Stimulated activated CD4-positive, alpha-beta T cell treated with anti-CD3 and anti-CD28 coated beads, TNF-alpha, amount 100 ng/mL, for 24 hours (primary cell): ENCODE measurements at places on chromosomes 1 and 21.

GRCh38 chr1:197706601-197707000, 68.7 kb downstream of the DENND1B start:
- no peak for DNase-seq

DNA sequence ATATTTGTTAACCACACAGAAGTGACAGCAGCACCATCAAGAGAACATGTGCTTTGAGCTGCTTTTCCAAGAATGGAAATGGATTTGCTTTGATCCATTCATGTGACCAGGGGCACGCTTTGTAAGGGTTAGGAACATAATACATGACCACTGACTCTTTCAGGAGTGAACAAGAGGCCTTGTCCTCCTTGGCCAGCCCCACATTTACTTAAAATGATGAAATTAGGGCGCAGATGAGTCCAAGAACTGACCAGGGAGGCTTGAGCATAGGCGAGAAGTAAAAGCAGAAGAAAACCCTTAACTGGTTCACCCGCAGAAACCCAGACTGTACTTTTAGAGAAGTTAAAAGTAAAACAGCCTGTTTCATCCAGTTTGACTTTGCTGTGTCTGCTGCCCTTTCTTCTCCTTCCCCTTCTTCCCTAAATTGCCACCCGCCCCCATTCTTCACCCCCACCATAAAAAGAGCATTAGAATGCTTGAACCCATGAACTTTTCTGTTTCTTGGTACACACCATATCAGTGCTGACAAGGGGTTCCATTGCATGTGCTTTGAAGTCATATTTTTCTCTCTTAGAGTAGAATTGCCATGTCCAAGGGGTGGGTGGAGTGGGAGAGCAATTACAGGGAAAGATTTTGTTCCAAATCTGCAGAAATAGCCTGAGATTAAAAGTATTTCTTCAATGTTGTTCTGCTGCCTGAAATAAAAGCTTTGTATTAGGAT, 2.6 kb upstream of the GLUL start:
- no peak for DNase-seq

GRCh38 chr1:53376041-53376461, 48.2 kb upstream of the LRP8 start:
- no peak for DNase-seq

- DNase-seq, result no peak
Observed at GRCh38 chr1:15941899-15942660, 33.8 kb downstream of the ZBTB17 start.

DNA sequence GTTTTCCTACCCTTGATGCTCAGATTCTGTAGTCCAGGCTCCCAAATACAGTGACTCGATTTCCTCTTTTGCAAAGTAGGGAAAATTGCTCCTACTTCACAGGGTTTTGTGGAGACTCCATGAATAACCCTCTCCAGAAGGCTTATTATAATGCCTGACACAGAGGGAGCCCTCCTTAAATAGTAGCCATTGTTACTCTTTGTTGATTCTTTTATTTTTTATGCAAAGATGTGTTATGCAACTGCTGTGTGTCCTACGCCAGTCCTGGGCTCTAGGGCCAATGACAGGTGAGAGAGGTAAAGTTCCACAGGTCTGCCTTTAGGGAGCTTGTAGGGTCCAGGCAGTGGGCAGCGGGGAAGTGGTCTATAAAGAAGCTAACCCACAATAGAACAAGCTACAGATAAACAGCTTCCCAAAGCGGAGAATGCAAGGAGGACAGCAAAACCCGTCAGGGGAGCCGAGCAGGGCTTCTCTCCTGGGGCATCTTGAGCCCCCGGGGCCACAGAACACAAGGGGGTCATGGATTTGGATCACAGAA, 1.5 kb downstream of the AADACL3 start:
- no peak for DNase-seq

DNA sequence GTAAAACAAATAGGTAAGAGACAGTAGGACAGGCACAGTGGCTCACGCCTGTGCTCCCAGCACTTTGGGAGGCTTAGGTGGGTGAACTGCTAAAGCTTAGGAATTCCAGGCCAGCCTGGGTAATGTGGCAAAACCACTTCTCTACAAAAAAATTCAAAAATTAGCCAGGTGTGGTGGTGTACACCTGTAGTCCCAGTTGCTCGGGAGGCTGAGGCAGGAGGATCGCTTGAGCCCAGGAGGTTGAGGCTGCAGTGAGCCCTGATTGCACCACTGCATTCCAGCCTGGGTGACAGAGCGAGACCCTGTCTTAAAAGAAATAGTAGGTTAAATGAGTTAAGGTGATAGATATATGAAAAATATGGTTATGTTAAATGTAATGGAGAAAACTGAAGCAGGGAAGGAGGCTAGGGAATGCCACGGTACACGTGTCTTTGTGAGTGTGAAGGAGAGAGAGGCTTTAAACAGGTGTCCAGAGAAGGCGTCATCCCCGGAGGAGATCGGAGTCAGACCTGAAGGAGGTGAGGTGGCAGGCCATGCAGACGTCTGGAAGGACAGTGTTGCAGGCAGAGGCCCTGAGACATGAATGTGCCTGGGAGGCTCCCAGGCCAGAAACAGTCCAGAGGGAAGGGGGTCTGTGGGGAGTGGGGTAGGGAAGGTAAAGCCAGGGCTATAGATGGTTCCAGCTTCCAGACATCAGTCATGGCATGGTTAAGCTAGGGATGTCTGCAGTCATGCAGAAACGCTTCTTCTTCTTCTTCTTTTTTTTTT, 7.2 kb upstream of the RIPPLY3 start:
- no peak for DNase-seq

DNA sequence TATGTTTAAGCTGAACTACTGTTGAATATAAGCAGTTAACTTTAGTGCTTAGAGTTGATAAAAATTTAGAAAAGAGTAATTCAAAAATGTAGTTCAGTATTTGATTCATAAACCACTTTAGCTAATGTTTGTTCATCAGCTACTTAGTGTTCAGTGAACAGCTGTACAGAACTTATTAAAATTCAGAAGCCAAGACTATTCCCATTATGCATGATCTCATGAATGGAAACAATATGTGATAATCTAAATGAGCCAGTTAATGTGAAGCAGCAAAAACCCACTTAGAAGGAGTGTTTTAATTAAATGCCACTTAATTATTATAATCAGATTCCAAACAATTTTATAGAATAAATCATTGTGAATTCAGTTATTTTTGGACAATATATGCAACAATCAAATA, 92.9 kb upstream of the NEGR1 start:
- DNase-seq, result no peak

DNA sequence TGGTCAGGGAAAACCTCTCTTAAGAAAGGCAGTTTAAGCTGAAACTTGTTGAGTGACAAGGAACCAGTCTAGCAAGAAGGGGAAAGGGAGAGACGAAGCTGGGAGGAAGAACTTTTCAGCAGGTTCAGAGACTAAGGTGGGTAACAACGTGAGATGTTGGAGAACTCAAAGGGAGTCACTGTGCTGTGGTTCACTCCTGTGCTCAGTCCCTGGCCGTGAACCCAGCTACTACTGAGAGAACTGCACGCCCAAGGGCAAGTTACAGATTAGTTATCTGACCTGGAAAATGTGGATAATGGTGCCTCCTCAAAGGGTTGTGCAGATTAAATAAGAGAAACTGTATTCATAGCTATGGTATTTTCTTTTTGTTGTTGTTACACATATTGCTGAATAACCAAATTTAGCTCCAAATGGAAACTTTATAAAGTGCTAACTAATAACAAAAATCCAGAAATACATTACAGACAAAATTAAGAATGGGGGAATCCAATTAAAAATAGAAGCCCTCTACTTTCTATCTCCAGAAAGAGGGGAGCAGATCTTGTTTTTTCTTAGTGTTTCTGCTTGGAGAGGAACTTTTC, 2.9 kb downstream of the ZBTB40 start:
- DNase-seq, result no peak

DNA sequence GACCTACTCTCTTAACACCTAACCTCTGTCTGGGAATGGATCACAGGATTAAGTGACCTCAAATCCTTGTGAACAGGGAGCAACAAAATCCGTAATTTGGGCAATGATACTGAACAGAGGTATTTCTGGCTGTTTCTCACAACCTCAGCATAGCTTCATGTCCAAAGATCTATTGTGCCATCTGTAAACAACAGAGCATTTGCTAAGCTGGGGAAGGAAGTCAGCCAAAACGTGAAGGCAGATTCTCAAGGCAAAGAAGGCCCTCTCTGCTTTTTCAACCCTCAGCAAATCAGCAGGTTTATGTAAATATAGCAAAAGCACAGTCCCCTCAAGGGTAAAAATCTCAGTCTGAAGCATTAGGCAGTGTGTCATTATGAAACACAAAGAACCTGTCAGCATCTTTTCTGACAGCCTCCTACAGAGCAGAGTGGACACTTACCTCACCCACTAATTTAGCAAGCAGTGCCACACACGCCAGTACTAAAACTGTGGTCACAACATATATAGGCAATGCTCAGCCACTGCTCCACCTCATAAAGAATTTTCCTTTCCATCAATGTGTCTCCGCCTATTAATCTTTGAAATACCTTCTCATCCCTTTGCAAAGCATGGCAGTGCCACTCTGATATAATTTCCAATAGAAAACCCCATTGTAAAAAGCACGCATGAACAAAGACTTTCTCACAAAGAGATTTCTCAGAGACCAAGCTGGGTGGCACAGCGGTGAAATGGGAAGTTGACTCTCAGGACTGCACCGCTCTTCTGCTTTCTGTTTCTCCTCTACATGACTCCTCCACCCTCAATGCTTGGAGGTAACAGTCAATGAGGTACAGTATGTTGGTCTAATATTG, 188.0 kb downstream of the RERE start:
- DNase-seq, result no peak

DNA sequence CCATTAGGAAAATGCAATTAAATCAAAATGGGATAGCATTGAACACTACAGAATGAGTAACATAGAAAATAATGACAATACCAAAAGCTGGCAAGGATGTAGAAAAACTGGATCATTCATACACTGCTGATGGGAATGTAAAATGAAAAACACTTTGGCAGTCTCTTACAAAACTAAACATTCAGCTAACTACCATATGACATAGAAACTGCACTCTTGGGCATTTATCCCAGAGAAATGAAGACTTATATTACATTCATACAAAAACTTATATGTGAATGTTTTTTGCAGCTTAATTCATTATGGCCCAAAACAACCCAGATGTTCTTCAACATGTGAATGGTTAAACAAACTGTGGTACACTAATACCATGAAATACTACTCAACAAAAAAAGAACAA, 66.4 kb downstream of the ANKRD13C start:
- no peak for DNase-seq

GRCh38 chr1:158089476-158089875, 91.2 kb upstream of the CD1D start:
- DNase-seq, result no peak

GRCh38 chr1:100921110-100921706, 25.3 kb downstream of the SLC30A7 start:
- DNase-seq, result no peak

GRCh38 chr21:26162081-26162480, 8.5 kb downstream of the APP start:
- DNase-seq, result no peak

DNA sequence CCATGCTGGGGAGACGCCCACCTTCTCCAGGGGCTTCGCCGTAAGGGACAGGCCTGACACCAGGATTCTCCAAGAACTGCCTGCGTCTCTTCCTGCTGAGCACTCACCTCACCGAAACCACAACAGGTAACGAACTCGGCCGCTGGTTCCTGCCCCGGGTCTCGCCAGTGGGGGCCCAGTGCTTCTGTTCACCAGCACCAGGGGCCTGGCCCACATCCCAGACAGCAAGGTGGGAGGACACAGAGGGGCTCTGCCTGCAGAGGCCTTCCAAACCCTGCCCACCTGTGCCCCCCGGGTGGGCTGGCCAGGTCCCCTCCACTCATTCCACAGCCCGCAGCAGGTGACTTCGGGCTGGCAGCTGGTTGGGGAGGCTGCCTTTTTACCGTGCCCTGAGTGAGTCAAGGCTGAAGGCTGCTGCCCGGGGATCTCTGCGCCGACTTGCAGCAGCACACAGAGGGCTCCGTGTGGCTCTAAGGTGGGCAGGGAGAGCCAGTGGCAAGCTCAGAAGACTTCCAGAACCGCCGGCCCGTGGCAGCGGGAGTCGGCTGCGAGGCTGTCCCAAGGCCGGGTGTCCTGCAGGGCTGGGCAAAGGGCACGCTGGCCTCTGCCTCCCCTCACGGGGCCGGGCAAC, 14.7 kb upstream of the COL18A1 start:
- DNase-seq, result no peak

- no peak for DNase-seq
Observed at GRCh38 chr1:55309053-55309452, 93.9 kb upstream of the USP24 start.
